ENCODE measurements at places on chromosomes 5 and 9. TPM values are rescaled to one million over a fixed set of nuclear protein-coding genes. Genes with fewer than 3 reads are reported as not detected.

LCNL1 gene
- not detected for total RNA-seq

SPEF2 gene
- 1.3 TPM for total RNA-seq

SEMA6A gene
- total RNA-seq = 0.05 TPM

CARTPT gene
- total RNA-seq = not detected

PALM2AKAP2 gene
- total RNA-seq = 0.36 TPM

PAEP gene
- 0.20 TPM for total RNA-seq

FOXD4L5 gene
- total RNA-seq = 0.10 TPM

C9 gene
- total RNA-seq = not detected

CCDC112 gene
- total RNA-seq = 7.5 TPM

SLC44A1 gene
- 23.6 TPM for total RNA-seq

ZDHHC21 gene
- total RNA-seq = 2.0 TPM

SOX30 gene
- total RNA-seq = 0.05 TPM

SLCO4C1 gene
- total RNA-seq = not detected

RLN1 gene
- total RNA-seq = not detected

TAF11L10 gene
- not detected for total RNA-seq

NFIB gene
- 12.8 TPM for total RNA-seq

PCDHB4 gene
- total RNA-seq = 0.03 TPM

RGS7BP gene
- total RNA-seq = not detected

PHF24 gene
- 0.07 TPM for total RNA-seq

CD180 gene
- total RNA-seq = not detected

AGXT2 gene
- total RNA-seq = not detected

BRD9 gene
- 35.0 TPM for total RNA-seq

GRM6 gene
- total RNA-seq = not detected

SLC34A1 gene
- total RNA-seq = not detected

SOHLH1 gene
- total RNA-seq = not detected

MSANTD3 gene
- 78.3 TPM for total RNA-seq

CCDC192 gene
- not detected for total RNA-seq

PIP5K1B gene
- not detected for total RNA-seq

TNC gene
- total RNA-seq = 1.4 TPM

RPP25L gene
- total RNA-seq = 45.1 TPM

CTSV gene
- total RNA-seq = 12.4 TPM

SLC6A19 gene
- not detected for total RNA-seq

RHOBTB3 gene
- 7.9 TPM for total RNA-seq

PTGER4 gene
- 0.89 TPM for total RNA-seq

RNF208 gene
- 1.8 TPM for total RNA-seq

All from A549 treated with DMSO at 1 μM for 4 hours (cell line).